NK-92 treated with Interleukin-12 subunit alpha and Interleukin-12 subunit beta, amount 100 ng/mL, for 24 hours (cell line): ENCODE measurements at places on chromosomes 11 and 22.

DNA sequence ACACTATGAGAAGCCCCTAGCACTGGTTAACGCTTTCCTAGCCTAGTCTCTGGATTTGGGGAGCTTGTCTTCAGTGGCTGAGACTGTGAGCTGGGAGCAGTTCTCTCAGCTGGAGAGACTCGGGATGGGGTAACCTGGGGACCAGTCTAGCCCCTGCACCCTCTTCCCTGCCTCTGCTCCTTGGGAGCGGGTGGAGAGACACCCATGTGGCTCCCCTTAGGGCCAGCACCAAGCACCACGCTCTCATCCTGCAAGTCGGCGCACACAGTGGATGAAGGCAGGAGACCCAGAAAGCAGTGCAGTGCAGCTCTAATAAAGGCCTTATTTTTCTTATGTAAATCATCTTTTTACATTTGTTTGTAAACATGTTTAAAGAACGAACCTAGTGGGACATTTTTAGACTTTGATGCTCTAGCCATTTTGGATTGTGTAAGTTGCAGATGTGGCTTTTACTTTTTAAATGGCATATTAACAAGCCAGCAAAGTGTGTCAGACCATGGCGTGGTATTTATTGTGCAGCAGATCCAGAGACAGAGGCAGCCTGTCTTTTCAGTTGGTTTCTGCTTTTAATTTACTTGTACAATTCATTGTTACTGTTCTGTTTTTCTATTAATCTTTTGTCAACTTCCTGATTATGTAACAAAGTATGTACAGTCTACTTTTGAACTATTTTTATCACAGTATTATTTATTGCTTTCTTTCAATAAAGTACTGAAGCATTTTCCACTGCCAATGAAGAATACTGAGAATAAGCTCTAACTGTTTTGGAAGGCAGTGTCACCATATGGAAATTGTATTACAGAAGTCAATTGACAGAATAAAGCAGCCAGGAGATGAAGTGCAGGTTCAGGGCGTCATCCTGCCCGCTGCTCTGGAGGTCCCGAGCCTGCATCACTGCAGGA, 14.4 kb upstream of the CTTN start:
- no peak for DNase-seq

GRCh38 chr11:64268893-64269539, 15.4 kb downstream of the BAD start:
- peak; percentile 47 for DNase-seq

DNA sequence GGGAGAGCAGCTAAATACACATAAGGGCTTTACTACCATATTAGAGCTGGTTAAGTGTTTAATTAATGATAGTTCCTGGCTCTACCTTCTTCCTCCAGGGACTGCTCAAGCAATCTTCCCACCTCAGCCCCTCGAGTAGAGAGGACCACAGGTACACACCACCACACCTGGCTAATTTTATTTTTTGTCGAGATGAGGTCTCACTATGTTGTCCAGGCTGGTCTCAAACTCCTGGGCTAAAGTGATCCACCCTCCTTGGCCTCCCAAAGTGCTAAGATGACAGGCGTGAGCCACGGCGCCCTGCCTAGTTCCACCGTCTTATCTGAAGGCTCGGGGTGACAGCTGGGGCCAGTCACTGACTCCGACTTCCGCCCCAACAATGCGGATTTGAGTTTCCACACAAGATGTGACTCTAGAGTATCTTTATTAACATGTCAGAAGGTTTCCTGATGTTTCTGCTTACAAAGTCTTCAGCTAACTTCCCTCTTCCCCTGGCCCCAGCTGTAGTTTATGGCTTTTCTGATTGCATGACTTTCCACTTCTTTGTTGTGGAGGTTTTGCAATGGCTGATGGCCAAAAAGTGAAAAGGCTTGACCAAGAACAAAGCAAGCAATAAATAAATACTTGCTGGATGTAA, 16.8 kb downstream of the TPST2 start:
- DNase-seq = no peak

GRCh38 chr22:45548991-45549761, 46.5 kb downstream of the FBLN1 start:
- no peak for DNase-seq

- DNase-seq = peak; percentile 64
These were observed 288.5 kb downstream of the NTM start for GRCh38 chr11:131658952-131659351.

GRCh38 chr22:32545801-32546200, 71.2 kb downstream of the FBXO7 start:
- DNase-seq = no peak

- no peak for DNase-seq
These were observed 14.5 kb downstream of the CRTAM start for GRCh38 chr11:122852796-122853160.

DNA sequence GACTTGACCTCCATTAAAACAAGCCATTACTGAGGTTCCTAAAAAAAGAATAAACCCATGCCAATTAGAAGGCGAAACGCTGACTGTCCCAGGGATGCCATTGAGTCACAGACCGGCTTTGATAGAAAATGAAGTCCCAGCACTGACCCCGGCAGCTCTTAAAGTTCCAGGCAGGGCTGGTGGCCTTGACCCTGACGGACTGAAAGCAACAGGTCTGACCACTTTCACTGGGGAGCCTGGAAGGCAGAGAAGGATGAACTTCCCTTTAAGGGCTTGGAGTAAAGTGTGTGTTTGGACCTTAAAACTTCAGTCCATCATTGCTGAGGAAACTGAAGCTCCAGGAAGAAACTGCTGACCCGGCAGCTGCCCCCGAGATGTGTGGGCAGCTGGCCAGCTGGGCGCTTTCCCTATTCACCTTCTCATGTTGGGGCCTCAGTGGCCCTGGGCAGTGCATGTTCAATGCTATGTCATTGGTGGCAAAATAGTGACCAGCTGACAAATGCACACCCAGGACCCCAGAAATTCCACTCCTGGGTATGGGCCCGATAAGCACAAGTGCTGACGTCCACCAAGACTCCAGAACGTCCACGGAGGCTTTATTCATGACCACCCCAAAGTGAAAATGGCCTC, 18.9 kb upstream of the EFCAB6 start:
- no peak for DNase-seq

DNA sequence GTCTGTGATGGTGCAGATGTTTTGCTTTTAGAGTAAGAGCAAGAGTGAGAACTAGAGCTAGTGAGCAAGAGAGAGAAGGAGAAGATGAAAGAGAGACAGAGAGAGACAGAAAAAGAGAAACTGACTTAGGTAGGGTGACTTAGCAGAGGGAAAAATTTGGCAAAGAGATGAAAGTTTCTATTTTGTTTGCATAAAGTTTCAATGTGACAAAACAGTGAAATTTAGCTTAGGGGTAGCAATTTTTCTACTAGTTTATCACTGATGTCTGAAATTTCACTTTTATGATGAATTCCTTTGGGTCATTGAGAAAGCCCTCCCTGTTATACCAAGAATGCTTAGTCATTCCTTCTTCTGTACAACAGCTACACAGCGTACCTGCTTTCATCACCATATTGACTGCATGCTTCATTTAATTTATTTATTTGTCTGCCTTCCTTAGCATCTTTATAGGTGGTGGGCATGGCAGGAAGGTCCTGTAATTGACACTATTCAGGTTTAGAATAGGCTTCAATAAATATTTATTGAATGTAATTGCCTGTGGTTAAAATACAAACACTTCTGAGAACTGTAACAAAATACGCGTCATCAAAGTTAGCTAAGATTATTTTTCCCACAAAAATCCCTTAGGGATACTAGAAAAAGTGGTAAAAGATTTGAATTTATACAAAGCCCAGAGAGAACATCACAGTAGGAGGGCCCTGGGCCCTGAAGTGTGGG, 19.9 kb upstream of the CTSC start:
- DNase-seq = no peak

GRCh38 chr22:48372390-48372789, 1455.3 kb downstream of the BRD1 start:
- DNase-seq = no peak

DNA sequence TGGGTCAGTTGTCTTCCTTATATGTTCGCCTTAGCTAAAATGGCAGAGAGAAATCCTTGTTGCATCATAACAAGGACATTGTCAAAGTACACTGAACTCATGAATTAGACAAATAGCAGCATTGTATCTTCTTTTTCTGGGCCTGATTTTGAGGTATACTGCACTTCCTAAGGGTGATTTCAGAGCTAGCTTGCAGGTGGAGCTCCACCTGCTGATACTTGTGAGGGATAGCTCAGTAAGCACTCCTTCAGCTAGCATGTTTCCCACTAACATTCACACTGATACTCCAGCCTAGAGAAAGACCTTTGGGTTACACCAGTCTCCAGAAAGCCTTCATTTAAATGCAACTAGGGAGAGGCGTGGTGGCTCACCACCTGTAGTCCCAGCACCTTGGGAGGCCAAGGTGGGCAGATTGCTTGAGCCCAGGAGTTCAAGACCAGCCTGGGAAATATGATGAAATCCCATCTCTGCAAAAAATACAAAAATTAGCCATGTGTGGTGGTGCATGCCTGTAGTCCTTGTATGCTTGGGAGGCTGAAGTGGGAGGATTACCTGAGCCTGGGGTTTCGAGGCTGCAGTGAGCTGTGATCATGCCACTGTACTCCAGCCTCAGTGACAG, 29.8 kb downstream of the JAM3 start:
- DNase-seq = no peak

GRCh38 chr22:49517667-49518185, 309.9 kb downstream of the BRD1 start:
- no peak for DNase-seq

DNA sequence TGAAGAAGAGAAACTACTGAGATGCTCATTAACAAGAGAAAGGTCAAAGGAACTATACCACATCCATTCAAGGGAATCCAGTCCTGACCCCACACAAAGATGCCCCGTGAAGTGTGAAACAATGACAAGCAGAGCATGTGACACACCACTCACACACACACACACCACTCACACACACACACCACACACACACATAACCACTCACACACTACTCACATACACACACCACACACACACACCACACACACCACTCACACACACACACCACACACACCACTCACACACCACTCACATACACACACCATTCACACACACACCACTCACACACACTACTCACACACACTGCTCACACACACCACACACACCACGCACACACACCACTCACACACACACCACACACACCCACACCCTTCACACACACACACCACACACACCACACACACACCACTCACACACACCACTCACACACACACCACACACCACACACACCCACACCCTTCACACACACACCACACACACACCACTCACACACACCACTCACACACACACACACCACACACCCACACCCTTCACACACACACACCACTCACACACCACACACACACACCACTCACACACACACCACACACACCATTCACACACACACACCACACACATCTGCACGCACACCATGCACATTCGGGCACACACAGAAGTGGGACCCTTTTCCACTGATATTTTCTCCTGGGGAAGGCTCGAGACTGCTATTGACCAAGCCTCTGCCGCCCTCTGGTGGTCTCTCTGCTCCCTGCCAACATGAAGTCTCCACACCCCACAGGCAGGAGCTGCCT, 32.0 kb upstream of the COMT start:
- peak; percentile 29 for DNase-seq

DNA sequence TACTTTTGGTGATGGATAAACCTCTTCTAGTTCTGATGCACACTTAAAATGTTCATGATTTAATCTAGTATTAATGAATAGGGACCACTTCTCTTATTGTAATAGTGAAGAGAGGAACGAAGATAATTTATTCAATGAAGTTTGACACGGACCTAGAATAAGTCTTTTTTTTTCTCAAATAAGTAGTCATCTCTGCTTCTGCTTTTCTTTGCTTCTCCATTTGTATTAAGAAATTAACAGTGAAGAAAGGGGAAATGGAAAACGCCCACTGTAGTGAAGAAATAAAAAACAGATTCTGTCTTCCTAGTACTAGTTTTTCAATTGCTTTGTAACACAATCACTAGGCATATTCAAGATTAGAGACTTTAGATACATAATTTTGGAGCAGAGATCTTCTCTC, 73.0 kb downstream of the CD44 start:
- DNase-seq = no peak

DNA sequence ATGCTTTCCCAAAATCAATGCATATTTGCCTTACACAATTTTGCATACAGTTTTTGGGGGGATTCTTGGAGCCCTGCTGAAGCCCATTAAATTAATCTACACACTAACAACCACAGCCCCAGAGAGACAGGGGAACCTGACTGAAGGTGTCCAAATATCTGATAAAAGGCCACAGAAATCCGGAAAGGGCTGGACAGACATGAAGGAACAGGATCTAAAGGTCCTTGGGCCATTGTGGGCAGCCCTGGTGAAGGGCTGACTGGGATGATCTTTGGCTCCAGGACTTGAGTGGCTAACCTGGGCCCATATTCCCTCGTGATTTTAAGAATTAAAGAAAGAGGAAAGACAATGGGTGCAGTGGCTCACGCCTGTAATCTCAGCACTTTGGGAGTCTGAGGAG, 6.8 kb upstream of the WDR74 start:
- no peak for DNase-seq

- DNase-seq = no peak
These were observed 61.1 kb upstream of the TNRC6B start for GRCh38 chr22:40116496-40117200.

- no peak for DNase-seq
These were observed 1112.2 kb downstream of the BRD1 start for GRCh38 chr22:48715511-48715910.

DNA sequence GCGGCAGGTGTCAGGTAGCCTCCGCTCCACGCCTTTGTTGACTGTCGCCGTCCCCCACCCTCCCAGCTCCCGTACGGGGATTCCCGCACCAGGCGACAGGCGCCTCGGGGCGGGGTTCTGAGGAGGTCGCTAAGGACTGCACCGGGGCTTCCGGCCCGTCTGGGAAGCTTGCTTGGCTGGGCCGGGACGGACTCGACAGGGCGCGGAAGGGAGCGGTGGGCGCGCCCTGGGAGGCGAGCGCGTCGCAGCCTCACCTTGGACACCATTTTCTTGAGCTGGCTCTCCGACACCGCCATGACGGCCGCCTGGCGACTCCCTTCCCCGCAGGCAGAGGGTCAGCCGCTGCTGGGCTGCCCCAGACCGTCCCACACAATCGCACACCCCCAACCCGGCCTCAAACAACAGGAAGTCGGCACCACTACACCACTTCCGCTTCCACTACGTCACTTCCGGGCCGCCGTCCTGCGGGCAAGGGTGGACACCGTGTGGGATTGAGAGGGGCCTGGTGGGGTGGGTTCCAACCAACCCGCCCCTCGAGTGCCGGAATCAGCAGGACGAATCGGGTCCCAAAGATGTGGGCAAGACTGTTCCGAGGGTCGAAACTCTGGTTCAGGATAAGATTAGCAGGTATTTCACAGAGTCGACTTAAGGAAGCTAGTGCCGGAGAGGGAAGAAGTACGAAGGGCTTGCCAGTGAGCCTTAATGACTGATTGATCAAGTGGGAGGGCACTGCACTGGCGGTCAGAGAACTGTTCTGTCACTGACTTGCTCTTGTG, at the start of gene TSG101:
Gene TSG101 (minus strand): TSS at position 422 of the 776 bp plus-strand sequence. CDS start 126 bp downstream, at position 296.
- peak; percentile 92 for DNase-seq
